ENCODE measurements at places on chromosomes 12 and 14. TPM values are rescaled to one million over a fixed set of nuclear protein-coding genes. Genes with fewer than 3 reads are reported as not detected.

MIPOL1 gene
- 16.0 TPM for total RNA-seq

DNA sequence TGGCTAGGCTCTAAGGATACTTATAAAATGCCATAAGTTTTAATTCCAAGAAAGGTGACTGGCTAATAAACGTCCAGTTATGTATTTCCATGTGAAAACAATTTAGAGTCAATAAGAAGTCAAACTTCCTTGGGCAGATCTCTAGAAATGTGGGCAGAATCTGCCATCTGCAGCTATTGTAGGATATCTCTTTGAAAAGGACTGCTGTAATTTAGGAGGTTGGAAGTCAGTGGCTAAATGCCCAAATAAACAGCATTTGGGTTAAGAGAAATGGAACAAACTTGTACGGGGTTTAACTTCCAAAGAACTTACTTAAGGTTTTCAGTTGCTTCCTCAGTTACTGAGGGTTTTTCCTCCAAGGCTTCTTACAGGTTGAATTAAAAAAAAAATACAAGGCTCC, 121.6 kb downstream of the FIGNL2 start:
- no peak for DNase-seq
- H3K27me3 ChIP-seq: peaks cover 43% of the 10 kb centered on the region
- H3K36me3 ChIP-seq: no peaks in the 10 kb centered on the region
- no peak overlapping the region for H3K4me3 ChIP-seq

- no peaks in the 10 kb centered on the region for H3K4me1 ChIP-seq
- no peaks in the 10 kb centered on the region for H3K27me3 ChIP-seq
- H3K36me3 ChIP-seq: no peaks in the 10 kb centered on the region
- peak; percentile 45 for DNase-seq
Observed at GRCh38 chr12:108193917-108194316, 64.8 kb downstream of the WSCD2 start.

- no peak overlapping the region for H3K27ac ChIP-seq
- DNase-seq: peak; percentile 56
- H3K27me3 ChIP-seq: no peaks in the 10 kb centered on the region
Observed at GRCh38 chr12:105805730-105806399, 332.9 kb downstream of the NUAK1 start.

DNA sequence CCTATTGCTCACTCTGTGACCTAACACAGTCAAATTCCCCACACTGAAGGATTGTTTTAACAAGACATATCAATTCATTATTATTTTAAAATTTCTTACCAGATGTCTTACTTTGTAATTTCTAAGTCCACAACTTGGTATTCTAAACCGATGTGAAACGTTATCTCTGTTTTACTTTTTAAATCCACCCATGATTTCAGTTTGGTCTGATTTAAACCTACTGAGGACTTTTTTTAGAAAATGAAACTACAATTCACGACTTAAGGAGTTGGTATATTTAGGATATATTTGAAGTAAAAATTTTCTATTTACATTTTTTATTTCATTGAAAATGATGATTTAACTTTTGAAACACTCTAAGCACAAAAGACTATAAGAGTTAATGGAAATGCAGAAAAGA, 35.1 kb upstream of the GRIP1 start:
- no peaks in the 10 kb centered on the region for H3K36me3 ChIP-seq
- H3K27me3 ChIP-seq: peaks cover 30% of the 10 kb centered on the region
- no peak overlapping the region for H3K4me3 ChIP-seq
- H3K27ac ChIP-seq: no peak overlapping the region
- H3K4me1 ChIP-seq: no peaks in the 10 kb centered on the region

DNA sequence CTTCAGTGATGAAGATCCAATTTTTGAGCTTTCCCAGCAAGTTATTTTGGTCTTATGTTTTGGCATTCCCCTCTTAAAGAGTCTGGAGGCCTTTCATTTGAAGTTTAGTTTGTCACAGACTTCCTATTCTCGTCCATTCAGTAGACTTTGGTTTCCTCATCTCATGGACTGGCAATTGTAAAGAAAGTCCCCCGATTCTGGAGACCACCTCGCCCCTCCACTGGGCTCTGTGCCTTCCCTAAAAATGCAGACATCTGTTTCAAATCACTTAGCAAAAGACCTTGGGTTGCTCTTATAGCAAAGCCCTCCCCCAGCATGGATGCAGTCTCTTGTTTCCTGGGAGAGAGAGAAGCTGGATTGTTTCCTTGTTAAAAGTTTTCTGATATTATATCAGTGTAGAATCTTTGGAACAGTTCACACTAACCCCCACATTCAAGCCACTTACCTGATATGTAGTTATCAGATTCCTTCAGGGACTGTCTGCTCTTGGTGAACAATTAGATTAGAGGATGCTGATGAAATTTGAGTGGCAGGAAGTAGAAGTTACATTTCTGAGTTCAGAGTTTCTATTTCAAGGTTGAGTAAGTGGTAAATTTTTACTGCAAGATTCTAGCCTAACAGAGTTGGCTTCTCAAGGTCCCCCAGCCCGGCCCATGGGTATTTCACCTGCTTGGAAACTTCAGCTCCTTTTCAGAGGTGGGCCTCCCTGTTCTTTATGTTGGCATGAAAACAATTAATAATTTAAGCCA, 56.3 kb downstream of the PLXNC1 start:
- DNase-seq: no peak
- H3K27me3 ChIP-seq: no peaks in the 10 kb centered on the region
- H3K36me3 ChIP-seq: no peaks in the 10 kb centered on the region
- peaks cover 30% of the 10 kb centered on the region for H3K4me1 ChIP-seq

C14orf39 gene
- total RNA-seq: not detected

- peaks cover 16% of the 10 kb centered on the region for H3K36me3 ChIP-seq
- H3K4me3 ChIP-seq: no peak overlapping the region
- peaks cover 26% of the 10 kb centered on the region for H3K4me1 ChIP-seq
- DNase-seq: peak; percentile 96
- H3K27me3 ChIP-seq: no peaks in the 10 kb centered on the region
Observed at GRCh38 chr12:122830517-122831214, 4.6 kb upstream of the HIP1R start.

DNA sequence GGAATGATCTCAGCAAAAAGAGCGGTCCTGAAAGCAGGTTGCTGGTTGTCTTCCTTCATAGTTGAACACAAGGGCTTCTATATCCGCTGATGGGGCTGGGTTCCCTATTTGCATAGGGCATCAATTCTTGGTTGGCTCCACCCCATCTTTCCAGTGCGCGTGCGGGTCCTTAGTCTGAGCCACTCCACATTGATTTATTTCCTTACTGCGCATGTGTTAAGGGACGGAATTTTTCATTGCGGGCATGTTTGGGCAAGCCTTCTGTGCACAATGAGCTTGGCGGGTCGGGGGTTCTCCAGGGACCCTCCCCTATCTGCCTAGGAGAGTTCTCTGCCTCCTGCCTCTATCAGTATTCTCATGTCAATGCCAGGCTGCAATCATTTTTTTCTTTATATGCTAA, 21.2 kb upstream of the DLGAP5 start:
- H3K4me1 ChIP-seq: peaks cover 14% of the 10 kb centered on the region
- peak overlapping the region; percentile 87 for H3K27ac ChIP-seq
- no peaks in the 10 kb centered on the region for H3K36me3 ChIP-seq
- H3K27me3 ChIP-seq: no peaks in the 10 kb centered on the region

GRCh38 chr12:106906715-106907114, 49.0 kb upstream of the TMEM263 start:
- DNase-seq: no peak
- H3K27ac ChIP-seq: no peak overlapping the region
- H3K4me1 ChIP-seq: no peaks in the 10 kb centered on the region
- H3K36me3 ChIP-seq: no peaks in the 10 kb centered on the region

- no peaks in the 10 kb centered on the region for H3K27me3 ChIP-seq
- H3K4me3 ChIP-seq: no peak overlapping the region
- peak overlapping the region; percentile 90 for H3K27ac ChIP-seq
- H3K36me3 ChIP-seq: peaks cover 3% of the 10 kb centered on the region
- peak; percentile 62 for DNase-seq
- peaks cover 33% of the 10 kb centered on the region for H3K4me1 ChIP-seq
Observed at GRCh38 chr14:35234012-35234805, 58.0 kb upstream of the PSMA6 start.

- H3K4me3 ChIP-seq: no peak overlapping the region
- DNase-seq: no peak
- no peaks in the 10 kb centered on the region for H3K4me1 ChIP-seq
- no peaks in the 10 kb centered on the region for H3K27me3 ChIP-seq
Observed at GRCh38 chr12:47317175-47317915, 237.6 kb upstream of the AMIGO2 start.

DNA sequence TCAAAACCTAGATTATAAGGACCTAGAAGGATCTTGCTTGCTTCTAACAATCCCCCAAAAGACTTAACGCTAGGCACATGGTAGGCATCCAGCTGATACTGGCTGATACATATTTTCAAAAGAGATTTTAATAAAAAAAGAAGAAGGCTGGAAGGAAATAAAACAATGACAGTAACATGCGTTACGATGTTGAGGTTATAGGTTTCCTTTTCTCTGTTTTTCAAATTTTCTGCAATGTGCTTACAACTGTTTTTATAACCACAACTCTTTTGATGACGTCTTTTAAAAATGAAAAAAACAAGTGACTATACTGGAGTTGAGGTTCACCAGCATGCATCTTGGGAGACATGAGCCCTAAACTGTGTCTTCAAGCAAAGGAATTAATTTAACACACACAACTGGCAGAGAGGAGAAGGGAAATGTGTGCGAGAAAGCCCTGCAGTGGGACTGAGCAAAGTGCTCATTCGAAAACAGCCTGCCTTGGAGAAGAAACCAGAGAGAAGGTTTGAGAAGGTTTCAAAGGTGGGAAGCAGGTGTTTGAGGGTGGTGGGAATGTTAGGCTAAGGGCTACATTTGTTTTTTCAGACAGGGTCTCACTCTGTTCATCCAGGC, 80.4 kb downstream of the DUSP16 start:
- no peak for DNase-seq
- no peak overlapping the region for H3K4me3 ChIP-seq
- H3K27ac ChIP-seq: no peak overlapping the region
- no peaks in the 10 kb centered on the region for H3K4me1 ChIP-seq

DNA sequence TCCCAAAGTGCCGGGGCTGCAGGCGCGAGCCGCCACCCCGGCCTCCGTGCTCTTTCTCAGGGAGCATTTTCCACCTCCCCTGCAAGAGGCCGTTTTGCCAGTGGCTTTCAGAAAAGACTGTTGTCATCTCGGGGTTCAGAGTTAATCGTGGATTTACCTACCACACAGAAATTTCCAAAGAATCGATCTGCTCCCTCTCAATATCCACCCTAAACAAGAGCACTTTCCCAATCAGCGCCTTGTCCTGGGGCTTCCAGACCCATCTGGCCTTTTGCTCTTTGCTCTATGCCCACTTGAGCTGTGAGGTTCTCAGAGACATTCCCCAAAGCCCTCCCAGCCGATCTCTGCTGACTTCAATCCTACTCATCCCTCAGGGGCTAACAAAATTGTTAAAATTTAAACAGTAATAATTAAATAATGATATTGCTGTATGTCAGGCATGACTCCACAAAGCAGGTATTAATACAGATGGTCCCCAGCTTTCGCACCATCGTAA, 86.6 kb downstream of the NINJ2 start:
- no peak for DNase-seq
- H3K36me3 ChIP-seq: peaks cover 7% of the 10 kb centered on the region
- H3K4me1 ChIP-seq: peaks cover 38% of the 10 kb centered on the region
- peak overlapping the region; percentile 35 for H3K4me3 ChIP-seq
- no peaks in the 10 kb centered on the region for H3K27me3 ChIP-seq

GRCh38 chr12:80936353-80936641, 1.4 kb downstream of the LIN7A start:
- H3K36me3 ChIP-seq: peaks cover 6% of the 10 kb centered on the region
- no peak overlapping the region for H3K27ac ChIP-seq
- H3K27me3 ChIP-seq: peaks cover 74% of the 10 kb centered on the region
- H3K4me1 ChIP-seq: no peaks in the 10 kb centered on the region
- no peak for DNase-seq

DNA sequence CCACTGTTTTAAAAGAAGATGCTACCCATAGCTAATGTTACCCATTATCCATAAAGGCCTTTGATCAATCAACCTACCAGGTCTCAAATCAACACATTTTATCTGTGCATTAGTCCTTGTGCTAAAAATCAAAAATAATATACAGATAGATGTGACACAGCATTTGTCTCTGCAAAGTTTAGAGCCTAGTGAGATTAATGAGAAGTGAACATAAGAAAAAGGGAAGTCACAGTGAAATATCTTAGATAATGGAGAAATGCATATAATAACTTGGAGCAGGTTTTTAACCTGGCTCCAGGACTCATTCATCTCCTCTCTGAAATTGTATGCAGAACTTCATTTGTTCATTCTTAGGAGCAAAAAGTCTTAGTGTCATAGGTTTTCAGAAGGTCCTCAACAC, 7.2 kb downstream of the PDE3A start:
- H3K4me1 ChIP-seq: no peaks in the 10 kb centered on the region
- peaks cover 81% of the 10 kb centered on the region for H3K27me3 ChIP-seq
- H3K4me3 ChIP-seq: no peak overlapping the region
- no peak overlapping the region for H3K27ac ChIP-seq

GRCh38 chr12:19453961-19454360, 14.7 kb downstream of the AEBP2 start:
- H3K4me1 ChIP-seq: peaks cover 7% of the 10 kb centered on the region
- H3K4me3 ChIP-seq: no peak overlapping the region
- no peak overlapping the region for H3K27ac ChIP-seq
- no peaks in the 10 kb centered on the region for H3K36me3 ChIP-seq

GRCh38 chr12:58509116-58509885, 411.0 kb downstream of the LRIG3 start:
- no peaks in the 10 kb centered on the region for H3K36me3 ChIP-seq
- peak; percentile 30 for DNase-seq
- H3K4me3 ChIP-seq: no peak overlapping the region
- H3K4me1 ChIP-seq: no peaks in the 10 kb centered on the region
- H3K27ac ChIP-seq: no peak overlapping the region

BHLHE41 gene
- 3.4 TPM for total RNA-seq

GRCh38 chr14:103099733-103100280, 5.3 kb downstream of the EXOC3L4 start:
- H3K4me1 ChIP-seq: peaks cover 4% of the 10 kb centered on the region
- H3K36me3 ChIP-seq: no peaks in the 10 kb centered on the region
- peaks cover 3% of the 10 kb centered on the region for H3K27me3 ChIP-seq
- DNase-seq: no peak
- no peak overlapping the region for H3K27ac ChIP-seq
- no peak overlapping the region for H3K4me3 ChIP-seq

- peaks cover 9% of the 10 kb centered on the region for H3K36me3 ChIP-seq
- peak overlapping the region; percentile 100 for H3K27ac ChIP-seq
- H3K27me3 ChIP-seq: no peaks in the 10 kb centered on the region
- H3K4me3 ChIP-seq: peak overlapping the region; percentile 94
- peak; percentile 19 for DNase-seq
- H3K4me1 ChIP-seq: peaks cover 29% of the 10 kb centered on the region
Observed at GRCh38 chr12:62604871-62605270, 138.2 kb downstream of the MON2 start.

PALS1 gene
- 19.1 TPM for total RNA-seq

GRCh38 chr12:125454786-125455480, 389.7 kb downstream of the AACS start:
- DNase-seq: no peak
- H3K27ac ChIP-seq: no peak overlapping the region
- H3K4me3 ChIP-seq: no peak overlapping the region
- no peaks in the 10 kb centered on the region for H3K4me1 ChIP-seq
- H3K27me3 ChIP-seq: peaks cover 14% of the 10 kb centered on the region

DNA sequence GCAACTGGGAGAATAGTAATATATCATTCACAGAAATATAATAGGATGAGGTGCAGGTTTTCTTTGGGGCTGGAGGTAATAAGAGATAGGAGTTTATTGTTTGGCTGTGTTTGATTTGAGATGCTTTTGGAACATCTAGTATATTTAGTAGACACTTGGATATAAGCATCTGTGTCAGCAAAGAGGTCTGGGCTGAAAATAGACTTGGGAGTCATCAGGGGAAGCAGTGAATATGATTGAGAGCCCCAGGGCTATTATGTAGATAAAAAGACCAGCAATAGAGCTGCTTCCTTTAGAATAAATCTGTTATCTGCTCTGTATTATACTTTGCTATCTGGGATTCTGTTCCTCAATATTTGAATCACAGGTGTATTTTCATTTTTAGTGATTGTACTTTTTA, 36.6 kb downstream of the SPATA7 start:
- no peak for DNase-seq
- peaks cover 6% of the 10 kb centered on the region for H3K4me1 ChIP-seq
- H3K27me3 ChIP-seq: no peaks in the 10 kb centered on the region
- no peak overlapping the region for H3K4me3 ChIP-seq
- H3K27ac ChIP-seq: no peak overlapping the region

CLEC4A gene
- 0.79 TPM for total RNA-seq

All from MCF 10A (cell line).